Stimulated activated naive CD8-positive, alpha-beta T cell treated with anti-CD3 and anti-CD28 coated beads, Interleukin-15, amount 100 ng/mL, for 72 hours (primary cell): ENCODE measurements at places on chromosomes 12 and 14.

DNA sequence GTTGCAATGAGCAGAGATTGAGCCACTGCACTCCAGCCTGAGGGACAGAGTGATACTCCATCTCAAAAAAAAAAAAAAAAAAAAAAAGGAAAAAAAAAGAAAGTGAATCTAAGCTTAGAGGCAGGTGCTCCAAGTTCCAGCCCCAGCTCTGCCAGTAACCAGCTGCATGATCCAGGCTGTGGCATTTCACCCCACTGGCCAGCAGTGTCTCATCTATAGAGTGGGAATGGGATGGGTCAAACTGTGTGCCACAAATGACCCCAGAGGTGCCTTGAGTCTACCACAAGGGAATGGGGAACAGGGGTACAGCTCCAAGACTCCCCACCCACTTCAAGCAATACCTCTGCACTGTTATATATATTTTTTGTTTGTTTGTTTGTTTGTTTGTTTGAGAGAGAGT is 5.0 kb downstream of the PLEKHD1 start:
- DNase-seq, result no peak

DNA sequence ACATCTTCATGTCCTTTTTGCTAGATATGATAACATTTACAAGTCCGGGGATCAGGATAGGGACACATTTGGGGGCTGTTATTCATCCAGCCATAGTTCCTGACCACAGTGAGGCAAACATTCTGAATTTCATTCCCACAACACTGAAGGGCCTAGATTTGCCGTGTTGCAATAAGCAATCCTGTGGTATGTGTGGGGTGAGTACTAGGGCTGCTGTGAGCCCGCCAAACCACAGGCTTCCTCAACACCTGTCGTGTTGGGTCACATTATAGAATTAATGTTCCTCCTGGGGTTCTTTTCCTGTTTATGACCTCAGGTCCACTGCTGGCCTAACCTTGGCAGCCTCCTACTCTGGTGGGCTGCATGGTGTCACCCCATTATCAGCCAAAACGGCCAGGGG is 119.2 kb downstream of the TBC1D30 start:
- DNase-seq, result no peak

DNA sequence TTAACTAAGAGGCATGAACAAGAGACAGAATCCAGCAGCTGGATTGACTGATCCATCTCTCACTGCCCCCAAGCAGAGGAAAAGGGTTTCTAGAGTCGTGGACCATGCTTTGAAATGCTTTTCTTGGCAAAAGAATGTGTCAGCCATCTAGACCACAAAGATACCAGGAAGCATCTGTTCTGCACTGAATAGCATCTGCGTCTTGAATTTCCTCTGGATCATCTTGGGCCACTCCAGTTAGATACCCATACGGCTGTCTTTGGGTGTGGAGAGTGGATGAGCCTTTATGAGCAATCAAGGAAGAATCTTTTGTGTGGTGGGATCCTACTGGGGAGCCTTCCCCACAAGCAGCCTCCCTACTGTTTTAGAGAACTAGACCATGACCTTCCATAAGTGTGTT is 16.0 kb upstream of the RFX4 start:
- DNase-seq, result no peak

GRCh38 chr12:76866151-76866567 is 12.7 kb downstream of the CSRP2 start:
- DNase-seq, result no peak

DNA sequence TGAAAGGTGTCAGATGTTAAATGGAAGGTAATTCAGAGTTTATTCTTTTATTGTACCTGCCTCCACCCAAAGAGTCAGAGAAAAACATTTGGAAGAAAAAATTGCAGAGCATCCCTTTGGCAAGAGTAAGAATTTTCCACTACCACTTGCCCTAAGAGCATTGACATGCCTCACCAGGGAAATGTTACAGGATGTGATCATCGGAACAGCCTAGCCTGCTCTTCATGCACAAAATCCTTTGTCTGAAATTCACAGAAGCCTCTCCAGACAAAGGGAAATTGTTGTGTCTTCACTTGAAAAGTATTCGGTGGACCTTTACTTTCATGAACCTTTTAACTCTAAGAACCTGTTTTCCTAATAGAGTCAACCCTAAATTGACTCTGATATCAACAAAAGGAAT is 36.9 kb downstream of the ATP2A2 start:
- DNase-seq, result no peak

GRCh38 chr12:51793201-51793600 is 55.3 kb downstream of the FIGNL2 start:
- no peak for DNase-seq

DNA sequence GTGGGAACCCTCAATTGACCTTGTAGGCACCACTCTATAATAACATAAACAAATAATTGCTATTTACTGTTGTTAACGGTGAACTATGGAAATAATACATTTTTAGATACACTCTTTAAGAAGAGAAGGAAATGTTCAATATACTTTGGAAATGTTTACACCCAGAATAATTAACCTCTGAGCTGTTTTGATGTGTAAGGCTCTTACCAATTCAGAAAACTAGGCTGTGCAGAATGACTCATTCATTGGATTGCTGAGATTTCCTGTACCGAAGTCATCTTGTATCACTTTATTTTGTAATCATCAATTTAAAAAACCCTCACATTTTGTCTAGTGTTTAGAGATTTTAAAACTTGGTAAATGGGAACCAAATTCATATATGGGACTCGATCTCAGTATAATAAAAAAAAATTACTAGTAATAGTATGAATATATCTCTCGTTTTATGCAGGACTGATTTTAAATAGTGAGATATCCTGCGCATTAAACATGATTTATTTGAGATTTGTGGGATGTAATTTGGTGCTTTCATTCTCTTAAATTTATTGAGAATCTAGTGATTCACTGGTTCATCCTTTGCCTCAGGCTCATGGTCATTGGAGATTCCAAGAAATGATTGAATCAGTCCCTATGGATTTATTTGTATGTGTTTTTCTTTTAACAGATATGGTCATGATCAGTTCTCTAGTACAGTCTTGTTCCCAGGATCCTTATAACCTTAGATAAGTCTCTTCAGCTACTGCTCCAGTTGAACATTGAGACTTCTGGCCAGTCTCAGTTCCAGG is 3.9 kb downstream of the SAMD4A start:
- no peak for DNase-seq

DNA sequence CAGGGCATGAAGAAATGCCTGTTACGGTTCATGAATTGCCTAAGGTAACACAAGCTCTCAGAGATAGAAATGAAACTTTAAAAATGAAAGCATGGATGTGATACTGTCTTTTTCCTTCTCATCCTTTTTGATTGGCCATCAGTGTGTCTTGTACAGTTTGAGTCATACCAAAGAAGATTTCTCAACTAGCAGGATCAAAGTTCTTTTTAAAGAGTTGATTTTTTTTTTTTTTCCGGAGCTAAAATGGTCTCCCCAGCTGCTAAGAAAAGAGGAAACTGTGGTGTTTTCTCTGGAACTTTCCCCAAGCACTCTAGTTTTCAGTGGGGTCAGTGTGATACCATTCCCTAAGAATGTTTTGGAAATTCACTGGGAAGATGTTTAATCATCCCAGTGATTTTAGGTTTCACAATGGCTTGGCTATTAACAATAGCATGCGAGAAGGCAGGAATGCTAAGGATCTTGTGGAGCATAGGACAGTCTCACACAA is 105.0 kb downstream of the ETNK1 start:
- DNase-seq, result no peak

DNA sequence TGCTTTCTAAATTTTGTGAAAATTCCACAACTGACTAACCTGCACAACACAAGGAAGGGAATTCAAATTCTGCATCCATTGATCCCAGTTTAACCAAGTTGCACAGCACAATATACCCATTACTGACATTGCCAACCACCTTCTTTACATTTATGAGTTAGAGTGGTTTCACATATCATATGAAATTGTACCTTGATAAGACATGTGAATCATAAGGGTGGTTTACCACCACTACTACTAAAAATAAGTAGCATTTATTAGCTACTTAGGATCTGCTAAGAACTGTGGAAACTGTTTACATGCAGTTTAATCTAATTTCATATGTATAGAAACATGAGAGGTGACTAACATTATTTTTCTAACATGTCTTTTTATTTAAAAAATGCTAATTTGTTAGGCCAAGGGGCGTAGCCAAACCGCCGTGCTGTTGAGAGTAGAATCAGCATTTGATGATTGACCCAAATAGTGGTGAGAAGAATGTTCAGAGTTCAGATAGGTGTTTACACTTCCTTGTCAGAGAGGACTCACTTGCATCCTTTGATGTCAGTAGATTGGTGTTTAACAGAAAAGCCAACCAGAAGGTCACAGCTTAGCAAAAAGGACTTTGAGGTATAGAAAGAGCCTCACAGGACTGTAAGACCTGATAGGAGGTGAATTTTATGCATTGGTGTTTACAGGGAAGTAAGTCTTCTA is 56.2 kb downstream of the LRFN5 start:
- no peak for DNase-seq

- no peak for DNase-seq
These were observed 910 bp upstream of the NOPCHAP1 start for GRCh38 chr12:104985206-104985605.

- no peak for DNase-seq
These were observed 19.8 kb downstream of the OSBPL8 start for GRCh38 chr12:76539727-76540126.

GRCh38 chr12:71190822-71191221 is 33.0 kb upstream of the TSPAN8 start:
- no peak for DNase-seq

DNA sequence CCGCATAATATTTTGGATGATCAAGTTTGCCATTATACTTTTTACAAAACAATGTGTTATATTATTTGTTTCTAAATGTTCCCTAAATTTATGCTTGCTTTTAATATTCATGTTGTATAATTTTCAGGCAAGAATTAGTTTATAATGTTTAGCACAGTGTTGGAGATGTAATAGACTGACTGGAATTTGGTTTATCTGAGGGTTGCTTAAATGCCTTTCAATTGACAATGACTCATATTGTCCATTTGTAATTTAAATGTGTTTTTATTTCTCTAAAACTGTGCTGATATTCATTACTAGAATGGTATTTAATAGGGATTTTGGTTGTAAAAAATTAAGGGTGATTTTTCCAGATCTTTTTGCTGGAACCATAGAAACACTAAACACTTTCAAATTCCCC is 788.4 kb downstream of the SLC6A15 start:
- DNase-seq, result no peak

DNA sequence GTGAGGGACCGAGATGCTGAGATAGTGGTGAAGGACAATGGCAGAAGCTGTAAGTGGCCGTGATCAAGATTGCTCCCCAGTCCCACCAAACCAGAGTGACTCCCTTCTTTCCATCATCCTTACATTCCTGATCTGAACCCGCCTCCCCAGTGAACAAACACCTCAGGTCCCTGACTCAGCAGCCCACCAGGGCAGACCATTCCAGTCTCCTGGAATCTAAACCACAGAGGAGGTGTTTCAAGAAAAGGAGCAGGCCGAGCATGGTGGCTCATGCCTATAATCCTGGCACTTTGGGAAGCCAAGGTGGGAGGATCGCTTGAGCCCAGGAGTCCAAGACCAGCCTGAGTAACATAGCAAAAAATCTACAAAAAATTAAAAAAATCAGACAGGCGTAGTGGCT is 6.6 kb downstream of the ERBB3 start:
- DNase-seq, result no peak

DNA sequence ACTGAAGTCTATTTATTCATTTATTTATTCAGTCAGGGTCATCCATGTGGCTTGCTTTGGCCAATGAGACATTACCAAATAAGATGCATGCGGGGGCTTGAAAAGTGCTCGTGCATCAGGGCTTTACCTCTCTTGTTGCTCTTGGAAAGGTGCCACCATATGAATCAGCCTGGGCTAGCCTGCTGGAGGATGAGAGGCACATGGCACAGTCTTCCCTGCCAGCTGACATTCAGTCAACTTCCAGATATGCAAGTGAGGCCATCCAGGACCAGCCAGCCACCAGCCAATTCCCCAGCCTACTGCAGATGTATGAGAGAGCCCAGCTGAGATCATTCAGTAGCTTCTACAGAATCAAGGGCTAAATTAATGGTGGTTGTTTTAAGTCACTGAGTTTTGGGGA is 105.2 kb upstream of the RPH3A start:
- DNase-seq, result no peak

GRCh38 chr14:104285508-104285840 is 147.1 kb downstream of the KIF26A start:
- no peak for DNase-seq

DNA sequence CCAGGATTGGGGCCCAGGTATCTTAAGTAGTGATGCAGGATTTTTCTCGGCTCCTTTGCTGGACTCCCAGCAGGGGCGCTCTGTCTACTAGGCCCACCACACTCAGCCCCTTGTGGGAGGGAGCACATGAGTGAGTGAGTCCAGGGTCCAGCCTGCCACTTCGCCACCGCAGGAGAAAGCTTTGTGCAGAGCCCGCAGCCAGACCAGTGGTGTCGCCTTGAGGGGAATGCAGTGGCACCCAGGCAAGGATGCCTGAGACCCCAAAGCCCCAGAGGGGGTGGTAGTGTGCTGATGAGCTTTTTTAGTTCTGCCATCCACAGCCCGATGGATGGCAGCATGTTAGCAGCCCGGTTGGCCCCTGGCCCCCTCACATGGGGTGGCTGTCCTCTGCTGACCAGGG is 5.4 kb upstream of the MRPS35 start:
- no peak for DNase-seq

- no peak for DNase-seq
These were observed 136.1 kb downstream of the ASCL1 start for GRCh38 chr12:103093499-103094106.

- DNase-seq, result no peak
These were observed 209.2 kb upstream of the C14orf180 start for GRCh38 chr14:104370256-104370870.

- DNase-seq, result no peak
These were observed 14.5 kb upstream of the TFCP2 start for GRCh38 chr12:51187370-51187987.

- DNase-seq, result no peak
These were observed 2.0 kb downstream of the FOXN4 start for GRCh38 chr12:109307051-109307450.

GRCh38 chr14:23544511-23545447 is 6.8 kb downstream of the ZFHX2 start:
- DNase-seq, result no peak

DNA sequence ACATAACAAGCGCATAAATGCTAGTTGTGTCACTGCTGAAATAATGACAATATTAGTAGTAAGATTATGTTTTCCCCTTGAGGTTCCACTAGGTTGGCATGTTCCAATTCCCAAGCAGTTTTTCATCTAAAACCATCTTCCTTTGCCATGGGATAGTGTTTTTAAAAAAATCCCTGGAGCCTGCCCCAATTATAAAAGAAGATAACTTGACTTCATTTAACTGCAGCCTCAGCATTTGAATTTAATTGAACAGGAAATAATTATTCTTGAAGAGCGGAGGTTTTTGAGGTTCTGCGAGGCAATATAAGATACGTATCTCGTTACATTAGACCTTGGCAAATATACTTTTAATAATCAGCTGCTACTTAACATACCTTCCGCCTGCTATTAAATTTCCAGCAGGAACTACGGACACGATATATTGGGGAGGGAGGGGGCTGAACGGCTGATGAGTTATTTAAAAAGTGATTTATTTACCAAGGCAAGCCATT is 65.2 kb upstream of the HSPB8 start:
- no peak for DNase-seq
